ENCODE measurements at places on chromosomes 7 and 10. TPM values are rescaled to one million over a fixed set of nuclear protein-coding genes. Genes with fewer than 3 reads are reported as not detected.

Gene ASAH2B
- total RNA-seq = 2.2 TPM

Gene ICA1
- total RNA-seq = 1.3 TPM

Gene SLC13A1
- total RNA-seq = 0.05 TPM

Gene PCDH15
- total RNA-seq = not detected

Gene HMX2
- not detected for total RNA-seq

Gene OGDH
- total RNA-seq = 130 TPM

Gene UCN3
- not detected for total RNA-seq

Gene NRCAM
- 0.16 TPM for total RNA-seq

Gene ACBD7
- total RNA-seq = 3.0 TPM

Gene MMD2
- not detected for total RNA-seq

Gene H2BK1
- 1.1 TPM for total RNA-seq

Gene EPO
- not detected for total RNA-seq

Gene OR2A1
- total RNA-seq = not detected

Gene SEPTIN14
- total RNA-seq = not detected

Gene NEBL
- total RNA-seq = not detected

Gene APBB1IP
- 66.2 TPM for total RNA-seq

Gene CYP26A1
- not detected for total RNA-seq

Gene PRSS37
- not detected for total RNA-seq

Gene ZNF425
- 1.4 TPM for total RNA-seq

Gene LIPK
- total RNA-seq = not detected

Gene FAM24B
- total RNA-seq = 16.5 TPM

Gene SEMA3D
- not detected for total RNA-seq

Gene ZP3
- 3.3 TPM for total RNA-seq

Gene CCDC7
- 20.7 TPM for total RNA-seq

Gene COPS6
- total RNA-seq = 101 TPM

Gene FOXI2
- total RNA-seq = not detected

Gene NEUROG3
- not detected for total RNA-seq

Gene PRKAR1B
- total RNA-seq = 32.7 TPM

Gene SERPINE1
- total RNA-seq = 0.27 TPM

Gene VGF
- total RNA-seq = 0.34 TPM

Gene OPN4
- not detected for total RNA-seq

Gene ACTL6B
- not detected for total RNA-seq

Gene SUN3
- not detected for total RNA-seq

Gene HACD1
- 0.86 TPM for total RNA-seq

Gene CAMK2B
- total RNA-seq = 0.27 TPM

Gene ATOH7
- total RNA-seq = not detected

Gene FAM237B
- total RNA-seq = not detected

Gene ARHGEF35
- 3.6 TPM for total RNA-seq

Gene GBX1
- total RNA-seq = not detected

Gene HSPA12A
- total RNA-seq = 0.02 TPM

Gene BTBD16
- not detected for total RNA-seq

Gene UCMA
- total RNA-seq = not detected

Gene FZD1
- total RNA-seq = 0.66 TPM

Gene CPEB3
- 1.7 TPM for total RNA-seq

Gene SFRP4
- not detected for total RNA-seq

Gene TMEM213
- total RNA-seq = not detected

Gene PNLIPRP1
- not detected for total RNA-seq

Gene NACAD
- 0.02 TPM for total RNA-seq

Gene GDF2
- total RNA-seq = not detected

Gene FHIP2A
- total RNA-seq = 33.3 TPM

Gene NCF1
- 2.2 TPM for total RNA-seq

Measured in T-helper 2 cell treated with Interferon-gamma antibody and Interleukin-4, amounts not matched to agents 100 ng/mL and 5 ng/mL, for 36 hours (primary cell).